ENCODE measurements at places on chromosomes 13 and 19.

GRCh38 chr13:113876346-113877148, 12.7 kb upstream of the GAS6 start:
- no peak for DNase-seq

DNA sequence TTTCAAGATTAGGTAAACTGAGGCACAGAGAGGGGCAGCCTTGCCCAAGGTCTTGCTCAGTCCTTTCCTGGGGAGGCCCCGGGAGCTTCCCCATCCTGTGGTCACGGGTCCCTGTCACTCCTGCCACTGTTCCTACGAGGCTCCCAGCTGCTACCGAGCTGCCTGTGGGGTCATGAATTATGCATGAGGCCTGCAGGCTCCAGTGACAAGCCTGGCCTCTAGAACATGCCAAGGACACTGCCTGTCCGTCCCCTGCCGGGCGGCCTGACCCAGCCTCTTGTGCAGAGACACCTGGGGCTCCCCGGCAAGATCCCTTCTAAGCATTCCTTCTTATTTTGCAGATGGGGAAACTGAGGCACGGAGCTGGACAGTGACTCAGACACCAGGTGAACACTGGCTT, 2.7 kb downstream of the FCHO1 start:
- DNase-seq, result no peak

DNA sequence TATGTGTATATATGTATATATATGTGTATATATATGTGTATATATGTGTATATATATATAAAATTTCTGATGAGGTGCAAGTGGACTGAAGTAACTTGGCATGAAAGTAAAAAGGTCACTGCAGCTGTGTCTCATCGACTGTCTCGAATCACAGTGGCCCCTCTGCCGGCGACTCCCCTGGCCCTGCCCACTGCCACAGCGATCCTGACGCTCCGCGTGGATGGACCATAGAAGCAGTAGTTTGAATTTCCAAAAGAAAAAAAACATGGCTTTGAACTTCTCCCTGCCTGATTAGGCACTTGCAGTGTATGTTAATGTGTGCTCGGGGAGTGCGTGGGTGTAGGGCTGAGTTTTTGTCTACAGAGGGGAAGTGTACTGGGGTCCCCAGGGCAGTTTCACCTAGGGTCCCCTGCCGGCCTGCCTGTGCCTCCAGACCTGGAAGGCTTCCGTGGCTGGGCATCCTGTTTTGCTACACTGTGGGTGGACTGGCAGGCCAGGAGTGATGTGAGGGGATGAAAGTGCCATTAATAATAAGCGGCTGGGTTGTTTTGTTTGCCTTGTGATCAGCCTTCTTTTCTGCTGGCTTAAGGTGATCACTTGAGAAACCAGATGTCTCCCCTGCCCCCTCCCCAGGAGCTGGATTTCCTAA, 10.8 kb downstream of the ZIC5 start:
- no peak for DNase-seq

DNA sequence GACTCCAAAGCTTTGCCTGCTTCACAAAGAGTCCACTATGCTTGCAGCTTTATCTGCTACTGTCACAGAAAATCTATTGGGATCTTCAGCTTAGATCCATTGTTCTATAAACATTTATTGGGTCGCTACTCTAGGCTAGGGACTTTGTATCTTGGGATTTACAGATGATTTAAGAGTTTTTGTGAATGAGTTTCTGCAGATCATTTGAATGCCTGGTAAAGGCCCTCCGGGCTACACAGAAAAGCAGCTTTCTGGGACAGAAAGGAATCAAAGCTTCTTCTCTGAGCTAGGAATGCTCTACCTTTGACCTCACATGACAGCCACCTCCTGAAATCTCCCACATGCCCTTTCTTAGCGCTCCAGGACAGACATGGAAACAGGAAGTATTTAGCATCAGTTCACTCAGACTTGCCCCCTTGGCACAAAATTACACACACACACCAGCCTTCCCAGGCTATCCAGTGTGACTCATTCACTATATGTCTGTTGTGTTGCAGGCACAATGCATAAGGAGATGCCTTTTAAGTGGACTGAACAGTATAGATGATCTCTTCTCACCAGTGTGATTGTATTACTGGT, 492.4 kb downstream of the DACH1 start:
- peak; percentile 15 for DNase-seq

- no peak for DNase-seq
Measured at GRCh38 chr19:27846944-27847343, 1366.0 kb downstream of the UQCRFS1 start.

DNA sequence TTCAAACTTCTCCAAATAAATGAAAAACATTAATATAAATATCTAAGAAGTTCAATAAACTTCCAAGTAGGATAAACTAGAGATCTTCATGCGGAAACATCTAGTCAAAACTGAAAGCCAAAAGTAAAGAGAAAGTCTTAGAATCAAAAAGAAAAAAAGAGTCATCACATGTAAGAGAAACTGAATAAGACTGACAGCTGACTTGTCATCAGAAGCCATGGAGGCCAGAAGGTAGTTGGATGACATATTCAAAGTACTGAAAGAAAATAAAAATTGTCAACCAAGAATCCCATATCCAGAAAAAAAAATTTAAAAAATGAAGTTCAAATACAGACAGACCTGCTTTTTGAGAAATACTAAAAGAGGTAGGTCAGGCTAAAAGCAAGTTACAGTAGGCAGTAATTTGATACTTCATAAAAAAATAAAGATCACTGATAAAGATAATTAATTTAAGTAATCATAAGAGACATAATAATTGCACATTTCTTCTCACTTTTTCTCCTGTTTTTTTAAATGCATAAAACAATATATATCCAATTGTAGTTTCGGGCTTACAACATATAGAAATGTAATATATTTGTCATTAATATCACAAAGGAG, 327.6 kb upstream of the PCDH9 start:
- peak; percentile 38 for DNase-seq

DNA sequence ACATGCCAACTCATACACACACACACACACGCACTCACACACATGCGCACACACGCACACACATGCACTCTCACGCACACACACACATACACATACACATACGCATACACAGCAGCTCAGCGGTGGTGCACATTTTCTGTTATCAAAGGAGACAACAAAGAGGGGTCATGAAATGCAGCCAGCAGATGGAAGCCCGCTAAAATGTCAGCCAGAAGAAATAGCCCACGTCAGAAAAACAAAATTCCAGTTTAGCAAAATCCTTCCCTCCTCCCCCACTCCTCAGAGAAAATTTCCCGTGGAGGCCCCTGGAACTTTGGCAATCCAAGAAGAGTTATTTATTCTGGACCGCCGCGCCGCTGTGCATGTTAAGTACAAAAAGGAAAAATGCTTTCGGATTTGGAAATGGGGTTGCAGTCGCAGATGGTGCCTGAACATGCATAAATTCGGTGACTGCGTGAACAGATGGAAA, 114.6 kb upstream of the VSTM2B start:
- DNase-seq, result no peak

GRCh38 chr19:50896591-50897190, 14.5 kb downstream of the KLK4 start:
- DNase-seq, result peak; percentile 92

DNA sequence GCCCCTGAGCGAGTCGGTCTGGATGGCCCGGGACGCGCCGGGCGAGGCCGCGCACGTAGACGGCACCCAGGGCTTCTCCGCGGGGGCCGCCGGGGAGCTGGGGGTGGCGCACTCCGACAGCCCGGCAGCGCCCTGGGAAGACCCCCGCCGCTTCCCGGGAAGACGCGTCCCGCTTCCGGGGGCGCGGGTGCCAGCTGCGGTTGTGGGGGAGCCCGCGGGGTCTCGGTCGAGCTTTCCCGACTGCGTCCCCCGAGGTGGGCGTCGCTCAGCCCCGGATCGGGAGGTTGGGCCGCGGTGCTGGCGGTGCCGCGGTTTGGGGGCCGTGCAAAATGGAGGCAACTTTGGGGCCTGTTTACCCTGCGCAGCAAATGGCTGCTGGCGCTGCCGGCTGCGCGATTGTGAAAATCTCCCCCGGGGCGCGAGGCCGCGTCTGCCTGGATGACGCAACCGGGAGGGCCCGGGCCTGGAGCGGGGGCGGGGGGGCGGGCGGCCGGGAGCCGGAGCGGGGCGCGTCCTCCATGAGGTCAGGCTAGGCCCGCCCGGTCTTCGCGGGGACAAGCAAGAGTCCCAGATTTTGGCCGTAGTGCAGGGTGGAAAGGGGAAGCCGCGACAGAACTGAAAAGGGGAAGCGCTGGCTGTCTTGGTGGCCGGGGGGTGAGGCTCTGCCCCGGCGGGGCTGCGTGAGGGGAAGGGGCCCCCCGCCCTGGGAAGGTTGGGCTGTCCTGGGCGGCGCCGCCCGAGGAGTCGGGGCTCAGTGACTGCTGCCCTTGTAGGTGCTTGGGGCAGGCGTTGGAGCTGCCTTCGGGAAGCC, 11.3 kb downstream of the PEAK3 start:
- DNase-seq, result peak; percentile 79

GRCh38 chr13:112851107-112852038, 117.6 kb upstream of the MCF2L start:
- DNase-seq, result no peak

DNA sequence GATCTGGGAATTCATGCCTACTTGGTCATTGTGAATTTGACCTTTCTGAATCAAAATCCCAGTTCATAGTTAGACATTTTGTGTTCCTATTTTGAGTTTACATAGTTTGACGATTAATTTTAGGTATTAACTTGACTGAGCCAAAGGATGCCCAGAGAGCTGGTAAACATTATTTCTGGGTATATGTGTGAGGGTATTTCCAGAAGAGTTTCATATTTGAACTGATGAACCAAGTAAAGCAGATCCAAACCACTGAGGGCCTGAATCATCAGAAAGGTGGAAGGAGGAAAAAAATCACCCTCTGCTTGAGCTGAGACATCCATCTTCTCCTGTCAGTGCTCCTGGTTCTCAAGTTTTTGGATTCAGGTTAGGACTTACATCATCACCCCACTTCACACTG, 116.6 kb downstream of the CYSLTR2 start:
- no peak for DNase-seq

- DNase-seq, result peak; percentile 78
Measured at GRCh38 chr19:6632002-6632621, 37.8 kb downstream of the TNFSF14 start.

- DNase-seq, result no peak
Measured at GRCh38 chr19:44807162-44807561, 1.7 kb upstream of the BCAM start.

GRCh38 chr13:79456656-79457365, 24.1 kb upstream of the NDFIP2 start:
- DNase-seq, result no peak

GRCh38 chr19:6218491-6219146, 61.2 kb downstream of the MLLT1 start:
- DNase-seq, result peak; percentile 44

DNA sequence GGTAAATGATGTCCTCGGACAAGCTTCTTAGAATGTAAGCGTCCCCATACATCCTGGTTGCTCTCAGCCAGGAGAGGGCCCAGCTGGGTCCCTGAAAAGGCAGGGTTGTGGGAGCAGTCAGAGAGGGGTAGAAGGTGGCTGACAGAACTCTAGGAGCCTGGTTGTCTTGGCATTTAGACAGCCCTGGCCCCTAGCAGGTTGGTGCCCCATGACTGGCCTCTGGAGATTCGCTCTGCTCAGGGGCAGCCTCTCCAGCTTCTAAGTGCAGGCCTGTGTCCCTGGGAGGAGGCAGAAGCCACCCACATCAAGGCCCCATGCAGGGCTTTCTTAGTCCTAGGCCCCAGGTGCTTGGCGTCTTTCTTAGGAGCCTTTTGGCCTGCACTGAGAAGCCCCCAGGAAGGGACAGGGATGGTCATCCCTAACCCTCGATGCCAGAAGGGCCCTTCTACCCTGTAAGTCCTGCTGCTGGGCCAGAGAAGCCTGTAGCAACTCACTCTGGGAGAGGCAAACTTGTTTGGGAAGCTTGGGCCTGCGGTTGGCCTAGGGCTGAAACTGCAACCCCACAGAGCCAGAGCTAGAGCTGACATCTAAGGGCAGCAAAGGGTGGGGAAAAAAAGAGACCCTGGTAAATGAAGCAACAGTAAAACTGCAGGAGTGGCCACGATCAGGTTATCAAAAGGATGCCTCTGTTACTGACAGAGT, 2.8 kb upstream of the CDX2 start:
- DNase-seq, result no peak

GRCh38 chr19:48502350-48503018, 9.2 kb downstream of the LMTK3 start:
- no peak for DNase-seq

DNA sequence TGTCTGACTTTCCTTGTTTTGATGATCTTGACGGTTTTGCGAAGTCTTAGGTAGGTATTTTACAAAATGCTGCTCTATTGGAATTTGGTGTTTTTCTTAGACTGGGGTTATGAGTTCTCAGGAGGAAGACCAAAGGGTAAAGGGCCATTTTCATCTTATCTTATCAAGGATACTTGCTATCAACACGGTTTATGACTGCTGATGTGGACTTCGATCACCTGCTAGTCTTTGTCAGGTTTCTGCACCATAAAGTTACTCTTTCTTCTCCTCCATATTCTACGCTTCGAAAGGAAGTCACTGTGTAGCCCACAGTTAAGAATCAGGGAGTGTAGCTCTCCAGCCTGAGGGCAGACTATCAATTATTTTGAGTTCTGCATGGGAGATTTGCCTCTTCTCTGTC, 7.4 kb upstream of the CEBPG start:
- no peak for DNase-seq

GRCh38 chr19:34347561-34348165, 17.3 kb upstream of the GPI start:
- no peak for DNase-seq

DNA sequence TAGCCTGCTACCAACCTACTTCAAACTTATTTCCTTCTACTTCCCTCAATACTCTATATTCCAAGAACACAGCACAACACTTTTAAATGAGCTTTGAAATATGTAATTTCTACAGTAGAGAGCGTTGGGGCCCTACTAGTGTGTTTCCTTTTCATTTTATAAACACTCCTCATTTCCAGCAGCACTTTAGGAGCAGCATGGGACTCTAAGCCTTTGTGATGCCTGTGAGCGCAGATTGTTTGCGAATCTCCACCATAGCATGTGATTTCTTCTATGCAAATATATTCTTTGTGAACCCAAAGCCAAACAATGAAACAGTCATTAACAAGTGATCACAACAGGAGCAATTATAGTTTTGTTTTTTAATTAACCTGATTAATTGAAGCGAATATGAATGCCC, 3.6 kb downstream of the SOHLH2 start:
- DNase-seq, result no peak

- DNase-seq, result peak; percentile 29
Measured at GRCh38 chr19:57282011-57282643, 1.8 kb downstream of the ZNF460 start.

GRCh38 chr13:25295701-25296100, 5.7 kb upstream of the NUP58 start:
- no peak for DNase-seq

Measured in RKO (cell line).